ENCODE measurements at places on chromosomes 5 and 9.

GRCh38 chr5:124043456-124043855, 531.5 kb downstream of the CSNK1G3 start:
- DNase-seq, result no peak

GRCh38 chr9:125551781-125552180, 155.2 kb downstream of the MAPKAP1 start:
- DNase-seq, result no peak

GRCh38 chr9:13063880-13064459, 215.5 kb downstream of the MPDZ start:
- no peak for DNase-seq

DNA sequence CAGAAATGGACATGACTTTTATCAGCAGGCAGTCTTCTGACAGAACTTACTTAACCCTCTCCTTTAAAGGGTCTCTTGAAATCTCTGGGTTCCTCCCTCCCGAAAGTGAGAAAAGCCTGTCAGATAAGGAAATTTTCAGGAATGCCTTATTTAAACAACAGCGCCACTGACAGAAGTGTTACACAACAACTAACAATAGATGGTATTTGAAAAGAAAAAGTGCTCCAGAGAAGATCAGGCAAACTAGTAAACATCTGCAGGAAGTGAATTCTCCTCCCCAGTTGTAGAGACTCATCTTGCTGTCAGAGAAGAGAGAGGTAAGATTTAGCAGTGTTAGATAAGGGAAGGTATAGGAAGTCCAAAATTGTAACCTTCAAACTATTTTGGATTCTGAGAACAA, 107.2 kb upstream of the NFIL3 start:
- DNase-seq, result no peak

DNA sequence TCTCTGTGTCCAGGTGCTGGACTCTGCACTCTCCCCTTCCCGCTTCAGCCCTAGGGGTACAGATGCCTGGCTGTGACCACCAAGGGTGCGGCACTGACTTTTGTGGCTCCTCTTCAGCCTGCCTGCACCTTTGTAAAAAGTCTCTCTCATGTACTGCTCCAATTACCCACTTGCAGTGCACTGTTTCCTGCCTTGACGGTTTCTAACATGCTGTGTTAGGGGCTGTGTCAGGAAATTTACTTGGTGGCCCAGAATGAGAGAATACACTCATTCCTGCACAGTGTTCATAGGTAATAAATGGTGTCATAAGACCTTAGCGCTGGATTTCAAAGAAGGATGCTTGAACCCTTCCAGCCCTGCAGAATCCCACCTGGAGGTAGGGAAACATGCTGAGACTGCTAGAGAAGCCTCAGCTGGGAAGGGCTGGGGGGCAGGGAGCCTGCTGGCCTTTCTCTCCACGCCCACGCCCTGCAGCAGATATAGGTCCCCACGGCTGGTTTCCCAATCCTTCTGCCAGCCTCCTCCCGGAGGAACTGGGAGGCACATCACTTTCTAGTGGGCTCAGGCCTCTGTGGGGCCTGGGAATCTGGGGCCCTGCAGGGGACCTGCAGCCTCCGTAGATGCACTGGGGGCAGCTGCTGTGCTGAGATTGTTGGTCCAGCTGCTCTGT, 17.6 kb upstream of the HRH2 start:
- no peak for DNase-seq

DNA sequence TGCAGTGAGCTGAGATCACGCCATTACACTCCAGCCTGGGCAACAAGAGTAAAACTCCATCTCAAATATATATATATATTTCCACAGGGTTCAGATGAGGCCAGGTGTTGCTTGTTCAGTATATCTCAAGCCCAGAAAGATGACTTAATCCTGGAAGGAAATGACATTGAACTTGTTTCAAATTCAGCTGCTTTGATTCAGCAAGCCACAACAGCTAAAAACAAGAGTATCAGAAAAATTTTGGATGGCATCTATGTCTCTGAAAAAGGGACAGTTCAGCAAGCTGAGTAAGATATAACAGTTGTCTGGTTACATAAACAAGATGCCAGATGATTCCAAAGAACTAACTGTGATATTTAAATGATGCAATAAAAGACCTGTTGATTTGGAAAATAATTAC, 352.0 kb downstream of the KCTD16 start:
- no peak for DNase-seq
